ENCODE measurements at places on chromosomes 11 and 22. TPM values are rescaled to one million over a fixed set of nuclear protein-coding genes. Genes with fewer than 3 reads are reported as not detected.

DNA sequence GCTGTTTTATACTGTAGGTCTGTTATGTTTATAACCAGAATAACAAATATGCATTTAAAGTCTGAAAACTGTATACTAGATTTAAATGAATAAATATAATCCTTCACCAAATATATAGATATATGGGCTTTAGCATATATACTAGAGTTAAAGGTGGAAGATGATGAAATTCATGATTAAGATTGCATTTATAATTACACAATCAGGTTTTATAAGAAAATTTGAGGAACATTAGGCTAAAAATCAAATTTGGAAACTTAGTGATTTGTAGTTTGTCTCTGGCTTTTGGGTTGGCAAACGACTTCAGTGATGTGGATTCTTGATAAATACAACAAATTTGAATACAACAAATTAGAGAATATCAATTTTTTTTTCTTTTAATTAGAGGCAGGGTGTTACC lies 10.0 kb downstream of the BCL2L13 start:
- H3K4me1 ChIP-seq: no peaks in the 10 kb centered on the region
- H3K27me3 ChIP-seq: no peaks in the 10 kb centered on the region
- H3K4me3 ChIP-seq: no peak overlapping the region
- no peaks in the 10 kb centered on the region for H3K36me3 ChIP-seq
- H3K27ac ChIP-seq: no peak overlapping the region
- no peak for DNase-seq

Gene OR4D5
- not detected for total RNA-seq

DNA sequence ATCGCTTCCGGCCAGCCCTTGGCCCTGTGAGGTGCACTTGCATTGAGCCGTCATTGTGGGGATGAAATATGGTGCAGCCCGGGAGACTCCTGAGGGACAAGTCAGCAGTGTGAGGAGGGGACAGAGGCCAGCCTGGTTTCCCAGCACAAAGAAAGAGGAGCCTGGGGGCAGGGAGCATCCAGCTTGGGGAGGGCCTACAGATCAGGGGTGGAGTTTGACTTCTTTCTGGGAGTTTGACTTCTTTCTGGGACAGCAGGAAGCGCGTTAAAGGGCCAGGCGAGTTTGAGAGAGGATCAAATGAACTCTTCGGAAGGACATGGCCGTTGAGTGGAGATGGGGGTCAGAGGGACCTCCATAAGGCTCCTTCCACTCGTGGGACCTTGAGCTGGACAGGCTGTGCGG lies 91.9 kb downstream of the LRRC32 start:
- H3K27ac ChIP-seq: peak overlapping the region; percentile 67
- H3K4me3 ChIP-seq: no peak overlapping the region
- H3K36me3 ChIP-seq: no peaks in the 10 kb centered on the region
- DNase-seq: peak; percentile 77
- H3K4me1 ChIP-seq: peaks cover 35% of the 10 kb centered on the region

- H3K4me3 ChIP-seq: no peak overlapping the region
- no peak overlapping the region for H3K27ac ChIP-seq
- H3K36me3 ChIP-seq: no peaks in the 10 kb centered on the region
- peaks cover 66% of the 10 kb centered on the region for H3K27me3 ChIP-seq
Measured at GRCh38 chr11:46162700-46163099, 41.4 kb upstream of the PHF21A start.

Gene IGLL1
- not detected for total RNA-seq

DNA sequence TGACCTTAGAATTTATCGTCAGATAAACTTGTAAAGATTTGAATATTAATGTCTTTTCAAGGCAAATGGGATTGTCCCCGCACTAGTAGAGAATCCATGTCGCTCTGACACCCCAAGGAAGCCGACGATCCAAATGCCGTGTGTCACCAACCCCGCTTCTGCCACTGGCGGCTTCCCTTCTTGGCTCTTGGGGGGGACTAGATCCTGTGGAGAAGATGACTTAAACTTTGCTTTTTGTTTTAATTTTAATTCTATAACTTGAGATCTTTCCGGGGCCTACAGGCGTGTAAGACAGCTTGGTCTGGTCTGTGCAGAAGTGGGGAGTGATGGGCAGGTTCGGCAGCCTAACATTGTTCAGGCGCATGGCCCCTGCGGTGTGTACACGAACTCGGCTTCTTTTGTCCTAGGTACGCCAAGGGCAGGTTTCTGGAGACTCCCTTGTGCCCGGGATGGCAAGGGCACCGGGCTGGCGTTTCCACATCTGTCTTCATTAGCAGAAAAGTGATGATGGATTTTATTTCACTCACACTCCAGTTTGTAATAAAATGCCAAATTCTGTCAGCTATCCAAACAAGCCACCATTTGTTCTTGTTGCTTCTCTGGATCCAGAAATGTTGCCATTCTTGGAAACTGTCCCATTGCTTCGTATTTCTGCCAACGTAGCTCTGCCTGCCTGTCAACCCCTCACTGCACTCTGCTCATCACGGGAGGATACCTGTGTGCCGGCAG lies 6.7 kb downstream of the YDJC start:
- peak overlapping the region; percentile 18 for H3K27ac ChIP-seq
- DNase-seq: no peak
- no peaks in the 10 kb centered on the region for H3K27me3 ChIP-seq

- DNase-seq: no peak
- no peak overlapping the region for H3K27ac ChIP-seq
- H3K27me3 ChIP-seq: no peaks in the 10 kb centered on the region
- no peaks in the 10 kb centered on the region for H3K36me3 ChIP-seq
- H3K4me3 ChIP-seq: no peak overlapping the region
Measured at GRCh38 chr11:117479372-117479771, 151.7 kb downstream of the CEP164 start.

DNA sequence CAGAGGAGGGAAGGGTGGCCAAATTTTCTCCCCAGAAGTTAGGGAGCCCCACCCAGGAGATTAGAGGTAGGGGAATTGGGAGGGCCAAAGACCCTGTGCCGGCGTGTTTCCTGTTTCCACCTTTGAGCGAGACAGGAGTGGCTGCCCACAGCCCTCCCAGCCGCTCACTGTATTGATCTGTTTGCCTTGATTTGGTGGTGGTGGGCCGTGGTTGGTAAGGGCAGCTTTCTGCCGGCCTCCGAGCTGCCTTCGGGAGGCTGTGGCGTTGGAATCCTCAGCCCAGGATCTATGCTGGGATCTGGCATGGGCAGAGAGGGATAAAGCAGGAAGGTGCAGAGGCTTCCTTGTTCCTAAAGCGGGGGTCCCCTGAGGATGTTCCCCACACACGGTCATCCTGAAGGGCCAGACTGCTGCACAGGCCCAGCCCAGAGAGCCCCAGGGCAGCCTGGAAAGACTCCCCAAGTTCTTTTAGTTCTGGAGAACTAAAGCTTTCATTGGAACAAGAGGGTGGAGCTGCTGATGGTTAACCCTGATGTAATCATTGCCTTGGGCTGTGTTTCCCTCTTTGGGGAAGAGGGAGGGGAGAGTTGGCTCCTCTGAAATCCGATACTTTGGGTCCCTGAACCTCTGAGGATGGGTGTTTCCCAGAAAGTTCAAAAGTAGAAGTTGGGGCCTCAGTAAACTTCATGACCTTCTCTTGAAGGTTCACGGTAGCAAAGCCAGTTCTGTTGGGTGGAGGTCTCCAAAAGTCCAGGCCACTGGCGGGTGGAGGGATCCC lies 7.2 kb downstream of the FAM83F start:
- H3K36me3 ChIP-seq: no peaks in the 10 kb centered on the region
- no peak overlapping the region for H3K27ac ChIP-seq
- no peaks in the 10 kb centered on the region for H3K27me3 ChIP-seq
- H3K4me3 ChIP-seq: no peak overlapping the region
- H3K4me1 ChIP-seq: peaks cover 8% of the 10 kb centered on the region

- no peak overlapping the region for H3K4me3 ChIP-seq
- H3K36me3 ChIP-seq: peaks cover 93% of the 10 kb centered on the region
Measured at GRCh38 chr11:47285969-47286770, 16.2 kb downstream of the MADD start.

- no peaks in the 10 kb centered on the region for H3K27me3 ChIP-seq
- no peak overlapping the region for H3K27ac ChIP-seq
- H3K36me3 ChIP-seq: no peaks in the 10 kb centered on the region
- DNase-seq: no peak
- H3K4me3 ChIP-seq: no peak overlapping the region
- H3K4me1 ChIP-seq: no peaks in the 10 kb centered on the region
Measured at GRCh38 chr11:80371931-80372330, 931.1 kb upstream of the TENM4 start.

GRCh38 chr11:58742140-58742539 lies 10.4 kb upstream of the GLYAT start:
- no peak overlapping the region for H3K4me3 ChIP-seq
- no peak for DNase-seq
- H3K36me3 ChIP-seq: no peaks in the 10 kb centered on the region
- peaks cover 6% of the 10 kb centered on the region for H3K27me3 ChIP-seq
- no peak overlapping the region for H3K27ac ChIP-seq

Gene SLC17A6
- total RNA-seq: not detected

GRCh38 chr11:58654908-58655296 lies 32.4 kb downstream of the CNTF start:
- no peak overlapping the region for H3K27ac ChIP-seq
- no peaks in the 10 kb centered on the region for H3K27me3 ChIP-seq
- H3K36me3 ChIP-seq: no peaks in the 10 kb centered on the region
- H3K4me3 ChIP-seq: no peak overlapping the region
- H3K4me1 ChIP-seq: peaks cover 4% of the 10 kb centered on the region

Gene PAMR1
- 5.0 TPM for total RNA-seq

- no peak overlapping the region for H3K27ac ChIP-seq
- DNase-seq: no peak
- H3K4me1 ChIP-seq: peaks cover 14% of the 10 kb centered on the region
- H3K27me3 ChIP-seq: no peaks in the 10 kb centered on the region
- no peaks in the 10 kb centered on the region for H3K36me3 ChIP-seq
Measured at GRCh38 chr11:128607819-128608218, 20.5 kb upstream of the ETS1 start.

- no peaks in the 10 kb centered on the region for H3K4me1 ChIP-seq
- H3K36me3 ChIP-seq: no peaks in the 10 kb centered on the region
Measured at GRCh38 chr11:83147895-83148294, 9.0 kb upstream of the PCF11 start.

DNA sequence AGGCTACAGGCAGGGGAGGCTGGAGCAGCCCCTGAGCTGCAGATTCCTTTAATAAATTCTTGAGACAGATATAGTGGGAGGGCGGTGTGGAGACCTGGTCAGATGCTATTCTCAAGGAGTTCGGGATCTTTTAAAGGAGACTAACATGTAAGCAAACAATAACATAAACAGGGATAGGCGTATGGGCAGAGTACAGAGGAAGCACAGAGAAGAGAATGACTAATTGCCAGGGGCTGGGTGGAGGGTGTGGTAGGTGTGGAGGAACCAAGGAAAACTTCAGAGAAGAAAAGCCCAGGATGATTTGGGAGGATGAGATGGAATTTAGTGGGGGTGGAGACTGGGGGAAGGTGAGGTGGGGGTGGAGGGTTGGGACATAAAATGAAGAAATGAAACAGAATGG lies 9.7 kb upstream of the HEPHL1 start:
- H3K27me3 ChIP-seq: no peaks in the 10 kb centered on the region
- no peaks in the 10 kb centered on the region for H3K36me3 ChIP-seq
- no peak overlapping the region for H3K27ac ChIP-seq
- no peak overlapping the region for H3K4me3 ChIP-seq

- H3K36me3 ChIP-seq: no peaks in the 10 kb centered on the region
- DNase-seq: no peak
- no peaks in the 10 kb centered on the region for H3K4me1 ChIP-seq
- no peak overlapping the region for H3K27ac ChIP-seq
Measured at GRCh38 chr11:41497974-41498373, 38.5 kb upstream of the LRRC4C start.

Data from esophagus muscularis mucosa (tissue), 4 donors.